Immature natural killer cell (primary cell): ENCODE measurements at places on chromosomes 11 and 22. TPM values are rescaled to one million over a fixed set of nuclear protein-coding genes. Genes with fewer than 3 reads are reported as not detected.

DNA sequence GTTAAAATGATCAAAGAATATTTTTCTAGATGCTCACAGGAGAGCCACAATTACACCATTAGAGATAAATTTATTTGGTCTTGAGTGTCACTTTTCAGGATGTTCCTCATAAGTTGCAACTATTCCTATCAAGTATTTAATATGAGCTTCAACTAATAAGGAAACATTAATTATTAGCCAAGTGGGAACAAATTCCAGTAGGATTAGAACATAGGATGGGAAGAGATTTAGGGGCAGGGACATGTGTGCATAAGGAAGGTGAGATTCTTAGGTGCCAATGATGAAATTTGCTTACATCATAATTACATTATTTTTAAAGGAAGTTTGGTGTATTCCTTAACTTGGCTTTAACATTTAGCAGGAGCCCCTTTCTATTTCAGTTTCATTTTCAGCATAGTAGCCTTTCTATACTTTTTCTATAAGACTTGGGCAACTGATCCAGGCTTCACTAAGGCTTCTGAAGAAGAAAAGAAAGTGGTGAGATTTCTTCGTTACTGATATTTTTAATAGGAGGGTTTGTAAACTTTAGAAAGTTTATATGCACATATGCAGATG lies 38.8 kb downstream of the CSRP3 start:
- no peak for DNase-seq
- H3K36me3 ChIP-seq = peaks cover 64% of the 10 kb centered on the region
- H3K27ac ChIP-seq = no peak overlapping the region
- peaks cover 18% of the 10 kb centered on the region for H3K4me1 ChIP-seq

GRCh38 chr11:134393638-134394037 lies 18.4 kb downstream of the B3GAT1 start:
- DNase-seq = no peak
- H3K27ac ChIP-seq = peak overlapping the region; percentile 53
- peaks cover 88% of the 10 kb centered on the region for H3K4me1 ChIP-seq

- H3K27ac ChIP-seq = no peak overlapping the region
- no peaks in the 10 kb centered on the region for H3K4me1 ChIP-seq
- no peak overlapping the region for H3K4me3 ChIP-seq
- H3K36me3 ChIP-seq = no peaks in the 10 kb centered on the region
- DNase-seq = no peak
- H3K27me3 ChIP-seq = no peaks in the 10 kb centered on the region
Measured at GRCh38 chr11:36890841-36891240, 292.8 kb upstream of the RAG2 start.

GRCh38 chr11:111944139-111944538 lies 7.0 kb downstream of the DIXDC1 start:
- no peak for DNase-seq
- H3K36me3 ChIP-seq = no peaks in the 10 kb centered on the region
- H3K4me1 ChIP-seq = peaks cover 9% of the 10 kb centered on the region
- H3K27me3 ChIP-seq = no peaks in the 10 kb centered on the region

- no peak overlapping the region for H3K27ac ChIP-seq
- DNase-seq = no peak
- no peak overlapping the region for H3K4me3 ChIP-seq
- peaks cover 2% of the 10 kb centered on the region for H3K4me1 ChIP-seq
Measured at GRCh38 chr11:8717876-8718753, 35.5 kb downstream of the RPL27A start.

DNA sequence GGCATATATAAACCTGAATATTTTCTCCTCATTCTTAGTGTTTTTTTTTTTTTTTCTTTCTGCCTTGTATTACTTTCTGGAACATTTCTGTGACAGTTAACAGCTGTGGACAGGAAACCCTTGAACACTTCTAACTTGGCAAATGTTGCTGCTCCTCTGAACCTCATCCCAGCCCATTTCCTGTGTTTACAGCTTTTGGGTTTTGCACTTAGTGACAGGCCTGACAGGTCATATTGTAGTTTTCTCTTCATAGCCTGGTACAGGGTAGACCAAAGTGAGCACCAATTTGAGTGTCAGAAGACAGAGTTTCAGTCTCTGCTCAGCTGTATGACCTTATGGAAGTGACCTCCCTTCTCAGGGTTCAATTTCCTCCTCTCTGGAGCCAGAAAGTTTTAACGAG lies 91.6 kb downstream of the STIM1 start:
- H3K36me3 ChIP-seq = no peaks in the 10 kb centered on the region
- peaks cover 100% of the 10 kb centered on the region for H3K4me1 ChIP-seq
- H3K27ac ChIP-seq = peak overlapping the region; percentile 95
- DNase-seq = peak; percentile 79

- peaks cover 20% of the 10 kb centered on the region for H3K4me1 ChIP-seq
- no peaks in the 10 kb centered on the region for H3K27me3 ChIP-seq
- H3K36me3 ChIP-seq = peaks cover 9% of the 10 kb centered on the region
Measured at GRCh38 chr22:20054485-20054884, 25.6 kb upstream of the DGCR8 start.

GRCh38 chr11:60477035-60477445 lies 15.5 kb upstream of the MS4A12 start:
- H3K27ac ChIP-seq = no peak overlapping the region
- no peak for DNase-seq
- H3K36me3 ChIP-seq = no peaks in the 10 kb centered on the region
- H3K27me3 ChIP-seq = peaks cover 4% of the 10 kb centered on the region

- no peaks in the 10 kb centered on the region for H3K36me3 ChIP-seq
- peaks cover 8% of the 10 kb centered on the region for H3K4me1 ChIP-seq
- H3K4me3 ChIP-seq = no peak overlapping the region
- no peak overlapping the region for H3K27ac ChIP-seq
- DNase-seq = no peak
Measured at GRCh38 chr11:75872887-75873416, 57.9 kb downstream of the UVRAG start.

DNA sequence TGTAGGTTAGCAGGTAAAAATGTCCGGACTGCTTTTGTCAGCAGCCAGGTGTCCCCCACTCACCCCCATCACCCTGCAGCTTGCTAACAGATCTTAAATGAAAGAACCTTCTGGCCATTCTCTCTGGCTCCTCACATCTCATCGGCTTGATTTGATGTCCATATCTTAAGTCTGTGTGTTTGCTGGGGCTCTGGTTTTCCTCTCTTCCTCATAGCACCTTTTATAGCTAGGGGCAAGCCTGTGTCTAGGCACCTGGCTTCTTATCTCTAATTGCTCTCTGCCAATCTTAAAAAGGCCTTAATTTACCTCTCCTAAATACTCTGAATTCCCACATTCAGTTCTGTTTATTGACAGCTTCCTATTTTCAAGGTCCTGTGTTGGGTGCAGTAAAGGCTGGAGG lies 72.0 kb downstream of the ARHGAP42 start:
- no peak overlapping the region for H3K4me3 ChIP-seq
- no peaks in the 10 kb centered on the region for H3K27me3 ChIP-seq
- H3K27ac ChIP-seq = no peak overlapping the region

GRCh38 chr11:118856314-118856713 lies 27.4 kb upstream of the CXCR5 start:
- H3K27ac ChIP-seq = peak overlapping the region; percentile 55
- no peak overlapping the region for H3K4me3 ChIP-seq
- peaks cover 39% of the 10 kb centered on the region for H3K4me1 ChIP-seq
- no peaks in the 10 kb centered on the region for H3K27me3 ChIP-seq

DNA sequence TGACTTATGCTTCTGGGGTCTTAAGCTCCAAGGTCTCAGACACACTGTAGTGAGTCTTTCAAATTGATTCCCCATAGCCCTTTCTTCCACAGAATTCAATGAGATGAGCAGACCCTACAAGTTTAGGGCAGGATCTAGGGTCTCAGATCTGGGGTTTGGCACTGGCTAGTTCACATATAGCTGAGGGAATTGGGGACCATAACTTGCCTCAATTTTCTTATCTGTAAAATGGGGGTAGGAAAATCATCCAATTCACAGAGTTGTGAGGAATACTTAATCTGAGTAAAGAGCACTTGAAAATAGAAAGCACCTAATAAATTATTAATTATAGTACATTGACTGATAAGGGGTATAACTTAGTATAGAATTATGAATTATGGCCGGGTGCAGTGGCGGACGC lies 5.9 kb upstream of the CCDC117 start:
- H3K4me1 ChIP-seq = no peaks in the 10 kb centered on the region
- H3K36me3 ChIP-seq = no peaks in the 10 kb centered on the region
- H3K27me3 ChIP-seq = peaks cover 5% of the 10 kb centered on the region
- H3K27ac ChIP-seq = no peak overlapping the region
- H3K4me3 ChIP-seq = no peak overlapping the region

DNA sequence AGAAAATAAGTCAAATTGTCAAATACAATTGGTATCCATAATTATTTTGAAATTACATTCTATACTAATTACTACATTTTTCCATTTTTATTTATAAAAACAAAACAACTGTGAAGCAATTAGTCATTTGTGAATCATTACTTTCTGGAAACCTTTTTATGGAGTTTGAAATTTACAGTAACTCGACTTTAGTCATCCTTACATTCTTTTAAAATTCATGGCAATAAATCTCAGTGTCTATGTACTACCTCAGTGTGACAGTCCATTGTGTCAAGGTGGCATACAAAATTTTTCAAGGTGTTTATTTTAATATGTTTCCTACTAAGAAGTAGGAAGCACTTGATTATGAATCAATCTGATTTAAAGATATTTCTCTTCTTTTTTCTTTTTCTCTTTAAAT lies 1949.4 kb upstream of the RAG2 start:
- H3K36me3 ChIP-seq = no peaks in the 10 kb centered on the region
- no peak overlapping the region for H3K27ac ChIP-seq
- no peaks in the 10 kb centered on the region for H3K27me3 ChIP-seq
- no peak for DNase-seq

- H3K27me3 ChIP-seq = peaks cover 8% of the 10 kb centered on the region
- H3K4me1 ChIP-seq = peaks cover 16% of the 10 kb centered on the region
- DNase-seq = no peak
- no peak overlapping the region for H3K4me3 ChIP-seq
- H3K27ac ChIP-seq = peak overlapping the region; percentile 23
- H3K36me3 ChIP-seq = no peaks in the 10 kb centered on the region
Measured at GRCh38 chr11:72483412-72484186, 49.3 kb upstream of the CLPB start.

DNA sequence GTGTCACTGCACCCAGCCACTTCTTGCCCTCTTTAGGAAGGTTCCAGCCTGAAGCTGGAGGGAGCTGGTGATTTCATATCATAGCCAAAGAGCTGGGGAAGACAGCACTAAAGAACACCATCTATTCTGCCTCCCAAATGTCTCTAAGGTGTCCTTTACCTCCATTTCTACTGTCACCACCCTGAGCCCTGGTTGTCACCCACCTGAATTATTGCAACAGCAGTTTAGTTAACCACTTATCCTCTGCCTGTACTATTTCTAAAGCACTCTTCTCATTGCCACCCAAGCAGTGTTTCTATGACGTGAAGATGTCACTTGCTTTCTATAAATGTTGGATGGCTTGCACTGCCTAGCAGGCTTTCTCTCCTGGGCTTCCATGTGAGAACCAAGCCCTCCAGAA lies 69.4 kb upstream of the EED start:
- H3K27me3 ChIP-seq = peaks cover 1% of the 10 kb centered on the region
- no peak overlapping the region for H3K4me3 ChIP-seq
- H3K27ac ChIP-seq = no peak overlapping the region
- H3K36me3 ChIP-seq = no peaks in the 10 kb centered on the region
- no peak for DNase-seq

DNA sequence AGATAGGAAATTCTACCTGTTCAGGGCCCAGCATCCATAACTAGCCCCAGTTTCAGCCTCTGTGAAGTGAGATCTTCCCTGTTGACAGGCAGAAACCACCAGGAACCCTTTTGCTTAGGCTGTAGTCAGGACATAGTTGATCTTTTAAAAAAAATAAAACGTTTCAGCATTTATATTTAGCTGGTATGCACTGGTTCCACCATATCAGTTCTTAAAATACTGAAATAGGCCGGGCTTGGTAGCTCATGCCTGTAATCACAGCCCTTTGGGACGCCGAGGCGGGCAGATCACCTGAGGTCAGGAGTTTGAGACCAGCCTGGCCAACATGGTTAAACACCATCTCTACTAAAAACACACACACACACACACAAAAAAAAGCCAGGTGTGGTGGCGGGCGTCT lies 35.3 kb downstream of the GALNT18 start:
- no peak overlapping the region for H3K4me3 ChIP-seq
- H3K36me3 ChIP-seq = no peaks in the 10 kb centered on the region
- peaks cover 4% of the 10 kb centered on the region for H3K27me3 ChIP-seq
- no peak overlapping the region for H3K27ac ChIP-seq
- peaks cover 13% of the 10 kb centered on the region for H3K4me1 ChIP-seq

- no peak overlapping the region for H3K4me3 ChIP-seq
- H3K4me1 ChIP-seq = peaks cover 6% of the 10 kb centered on the region
- DNase-seq = no peak
Measured at GRCh38 chr11:45024316-45024715, 73.6 kb upstream of the TP53I11 start.

- peak overlapping the region; percentile 86 for H3K27ac ChIP-seq
- H3K4me3 ChIP-seq = peak overlapping the region; percentile 62
- no peak for DNase-seq
- no peaks in the 10 kb centered on the region for H3K27me3 ChIP-seq
Measured at GRCh38 chr11:88327061-88327460, 10.5 kb downstream of the CTSC start.

GRCh38 chr11:46698597-46698996 lies 1.8 kb downstream of the ARHGAP1 start:
- no peak for DNase-seq
- peak overlapping the region; percentile 82 for H3K4me3 ChIP-seq
- peaks cover 74% of the 10 kb centered on the region for H3K4me1 ChIP-seq
- H3K27ac ChIP-seq = peak overlapping the region; percentile 86

- DNase-seq = no peak
- no peaks in the 10 kb centered on the region for H3K36me3 ChIP-seq
- H3K4me1 ChIP-seq = peaks cover 9% of the 10 kb centered on the region
- H3K4me3 ChIP-seq = no peak overlapping the region
- no peak overlapping the region for H3K27ac ChIP-seq
- H3K27me3 ChIP-seq = peaks cover 21% of the 10 kb centered on the region
Measured at GRCh38 chr11:13963169-13963948, 836 bp downstream of the SPON1 start.

- no peak overlapping the region for H3K27ac ChIP-seq
- H3K27me3 ChIP-seq = no peaks in the 10 kb centered on the region
- H3K4me1 ChIP-seq = peaks cover 7% of the 10 kb centered on the region
- peaks cover 4% of the 10 kb centered on the region for H3K36me3 ChIP-seq
- no peak for DNase-seq
Measured at GRCh38 chr22:23127055-23127756, 14.6 kb downstream of the RSPH14 start.

Gene GDPD4
- polyA plus RNA-seq = not detected

Gene PATE4
- polyA plus RNA-seq = not detected

Gene SUSD2
- polyA plus RNA-seq = 0.07 TPM

Gene CSF2RB
- polyA plus RNA-seq = 0.47 TPM

Gene SCGB1C1
- polyA plus RNA-seq = not detected

Gene CDCA5
- 2.9 TPM for polyA plus RNA-seq

Gene ARHGAP20
- polyA plus RNA-seq = not detected

Gene GRIK4
- 0.85 TPM for polyA plus RNA-seq
